ENCODE measurements at places on chromosomes 5 and 9. TPM values are rescaled to one million over a fixed set of nuclear protein-coding genes. Genes with fewer than 3 reads are reported as not detected.

GRCh38 chr5:179621551-179622214 is 1.8 kb downstream of the HNRNPH1 start:
- DNase-seq, result no peak

DNA sequence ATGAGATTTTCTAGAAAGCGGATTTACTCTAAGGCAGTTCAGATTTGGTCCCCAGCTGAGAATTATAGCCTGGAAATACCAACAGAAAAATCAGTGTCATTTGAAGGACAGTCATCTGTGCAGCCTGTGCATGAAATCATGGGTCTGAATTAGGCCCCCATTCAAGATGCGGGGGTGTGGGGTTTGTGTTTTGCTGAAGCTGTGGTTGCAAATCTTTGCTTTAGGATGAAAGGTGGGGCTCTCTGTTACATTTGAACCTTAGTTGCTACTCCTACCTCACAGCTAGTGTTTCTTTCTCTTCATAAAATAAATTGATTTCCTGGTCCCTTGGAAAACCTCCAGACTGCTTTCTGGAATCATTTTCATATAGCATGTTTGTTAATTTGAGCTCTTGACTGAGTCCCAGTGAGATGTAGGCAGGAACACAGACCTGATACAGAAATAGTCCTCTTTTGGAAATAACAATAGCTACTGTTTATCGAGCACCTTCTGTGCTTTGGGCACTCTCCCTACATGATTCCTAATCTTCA is 4.8 kb upstream of the ABL1 start:
- DNase-seq, result no peak

- DNase-seq, result no peak
Observed at GRCh38 chr5:72587661-72588308, 80.6 kb upstream of the ZNF366 start.

GRCh38 chr5:72552041-72552557 is 44.9 kb upstream of the ZNF366 start:
- DNase-seq, result no peak

The EGFLAM gene
- not detected for total RNA-seq
